ENCODE measurements at places on chromosomes 1 and 21.

- DNase-seq: no peak
These were observed 197.7 kb downstream of the ROR1 start for GRCh38 chr1:63971557-63971956.

GRCh38 chr1:233587958-233588799 lies 25.7 kb upstream of the KCNK1 start:
- no peak for DNase-seq

GRCh38 chr1:84598846-84599741 lies 24.9 kb upstream of the CTBS start:
- DNase-seq: no peak

DNA sequence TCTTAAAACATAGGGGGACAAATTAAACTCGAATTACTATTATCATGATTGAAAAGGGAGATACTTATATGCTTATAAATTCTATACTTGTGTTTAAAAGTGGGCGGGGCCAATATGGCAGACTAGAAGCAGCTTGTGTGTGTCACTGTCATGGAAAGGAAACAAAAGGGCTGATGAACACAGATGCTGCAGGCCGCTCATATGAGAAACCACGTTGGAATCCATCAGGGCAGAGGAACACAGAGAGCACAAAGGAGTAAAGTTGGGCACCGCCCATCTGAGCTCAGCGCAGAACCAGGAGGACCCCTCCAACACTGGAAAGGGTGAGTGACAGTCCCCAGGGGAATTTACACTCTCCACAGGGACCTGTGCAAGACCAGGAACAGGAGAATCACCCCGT lies 107.0 kb downstream of the SLC5A9 start:
- no peak for DNase-seq
